Mucosa of gallbladder (tissue), 1 donor: ENCODE measurements at places on chromosomes 1 and 21. TPM values are rescaled to one million over a fixed set of nuclear protein-coding genes. Genes with fewer than 3 reads are reported as not detected.

GNPAT gene
- total RNA-seq: 39.3 TPM

KRTAP6-3 gene
- not detected for total RNA-seq

GRCh38 chr1:193581341-193581740 lies 394.9 kb upstream of the B3GALT2 start:
- DNase-seq: no peak

- DNase-seq: no peak
Observed at GRCh38 chr1:205595435-205595834, 36.4 kb downstream of the ELK4 start.

DNA sequence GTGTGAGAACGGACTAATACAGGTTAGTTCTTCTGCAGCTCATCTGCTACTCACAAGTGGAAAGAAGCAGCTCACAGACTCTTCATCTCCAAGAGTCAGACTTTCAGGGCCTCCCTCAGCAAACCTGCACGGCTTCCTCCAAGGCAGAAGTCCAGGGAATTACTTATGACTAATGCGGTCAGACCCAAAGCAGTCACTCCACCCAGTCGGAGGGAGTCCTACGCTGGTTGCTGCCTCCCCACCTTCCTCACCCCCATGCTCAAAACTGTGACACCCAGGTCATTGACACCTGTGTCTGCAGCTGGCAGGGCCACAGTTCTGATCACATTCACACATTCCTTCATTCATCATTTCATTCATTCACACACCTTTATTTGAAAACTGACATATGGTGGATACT lies 38.4 kb upstream of the PRDM2 start:
- DNase-seq: no peak

DNA sequence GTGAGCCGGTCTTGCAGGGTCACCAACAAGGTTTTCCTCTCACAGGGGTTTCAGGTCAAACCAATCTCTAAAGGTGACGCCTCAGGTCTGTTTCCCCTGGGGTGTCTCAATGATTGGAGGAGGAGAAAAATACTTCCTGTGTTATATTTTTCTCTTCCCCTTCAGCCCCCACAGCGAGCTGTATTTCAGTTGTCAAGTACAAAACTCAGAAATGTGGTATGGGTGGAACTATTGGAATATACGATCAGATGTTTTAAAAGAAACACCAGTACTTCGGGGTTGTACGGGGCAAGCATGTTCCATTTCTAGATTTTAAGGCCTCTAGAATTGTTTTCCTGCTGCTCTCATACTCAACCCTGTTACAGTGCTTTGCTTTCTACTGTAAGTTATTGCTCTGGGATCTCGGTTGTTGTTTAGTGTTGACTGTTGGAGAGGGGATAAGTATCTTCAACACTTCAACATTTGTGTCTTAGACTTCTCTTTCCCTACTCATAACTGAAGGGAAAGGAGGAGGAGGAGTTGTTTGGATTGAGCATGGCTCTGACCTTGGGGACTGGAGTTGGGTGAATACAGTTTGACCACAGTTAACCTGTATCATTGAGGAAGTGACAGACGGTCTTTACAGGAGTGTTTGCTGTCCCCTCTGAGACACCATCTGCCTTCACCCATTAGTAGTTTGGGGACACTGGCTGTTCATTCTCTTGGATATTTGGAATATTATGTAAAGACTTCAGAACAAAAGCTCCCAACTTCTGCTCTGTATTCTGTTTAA lies 2.0 kb downstream of the MAPKAPK2 start:
- DNase-seq: no peak

- DNase-seq: peak; percentile 74
Observed at GRCh38 chr1:8182034-8182761, 135.7 kb upstream of the SLC45A1 start.

GRCh38 chr1:75373542-75374159 lies 237.3 kb downstream of the SLC44A5 start:
- DNase-seq: no peak

DNA sequence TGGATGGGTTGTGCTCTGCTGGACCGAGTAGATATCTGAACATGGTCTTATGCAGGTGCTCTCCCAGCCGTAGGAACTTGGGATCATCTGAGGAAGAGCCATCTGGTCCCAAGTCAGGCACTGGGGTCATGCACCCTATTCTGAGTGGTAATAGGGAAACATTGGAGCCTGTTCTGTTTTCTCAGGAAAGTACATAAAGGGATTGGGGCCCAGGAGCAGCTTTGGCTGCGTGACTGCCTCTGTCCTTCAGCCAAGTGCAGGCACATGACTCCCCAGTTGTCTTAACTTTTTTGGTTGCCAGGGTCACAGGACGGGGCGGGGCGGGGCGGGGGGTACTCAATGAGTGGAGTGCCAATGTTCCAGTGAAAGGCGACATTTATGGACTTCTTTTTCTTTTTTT lies 11.5 kb downstream of the PFKFB2 start:
- no peak for DNase-seq
